K562 (cell line): ENCODE measurements at places on chromosomes 3 and 15. TPM values are rescaled to one million over a fixed set of nuclear protein-coding genes. Genes with fewer than 3 reads are reported as not detected.
A peak's percentile ranks its signal among the peaks of the same experiment; 100 is the strongest.

COMMD4 gene
- polyA plus RNA-seq, result 124 and 138 TPM in 2 replicates

MB21D2 gene
- not detected in 2 replicates for polyA plus RNA-seq

GPR27 gene
- not detected in 2 replicates for polyA plus RNA-seq

GNAT1 gene
- not detected in 2 replicates for polyA plus RNA-seq

P2RY12 gene
- polyA plus RNA-seq, result not detected in 2 replicates

SLMAP gene
- polyA plus RNA-seq, result 19.5 and 22.1 TPM in 2 replicates

DNA sequence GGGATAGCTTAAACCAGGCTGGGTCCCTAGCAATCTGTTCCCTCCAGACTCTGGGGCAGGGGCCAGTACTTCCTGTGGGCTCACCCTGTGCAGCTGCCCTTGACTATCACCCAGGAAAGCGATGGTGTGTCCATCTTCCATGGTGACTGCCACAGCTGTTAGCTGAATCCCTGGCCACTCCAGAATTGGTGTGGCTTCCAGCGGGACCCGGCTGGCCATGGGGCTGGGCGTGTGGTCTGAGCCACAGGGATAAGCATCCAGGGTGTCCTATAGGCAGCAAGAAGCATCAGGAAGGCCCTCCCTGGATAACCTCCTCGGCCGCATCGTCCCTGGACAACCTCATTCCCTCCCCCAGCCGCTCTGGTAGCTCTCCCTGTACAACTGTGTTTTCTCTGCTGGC, 7.2 kb downstream of the PLXNB1 start:
- DNase-seq, result no peak

DNA sequence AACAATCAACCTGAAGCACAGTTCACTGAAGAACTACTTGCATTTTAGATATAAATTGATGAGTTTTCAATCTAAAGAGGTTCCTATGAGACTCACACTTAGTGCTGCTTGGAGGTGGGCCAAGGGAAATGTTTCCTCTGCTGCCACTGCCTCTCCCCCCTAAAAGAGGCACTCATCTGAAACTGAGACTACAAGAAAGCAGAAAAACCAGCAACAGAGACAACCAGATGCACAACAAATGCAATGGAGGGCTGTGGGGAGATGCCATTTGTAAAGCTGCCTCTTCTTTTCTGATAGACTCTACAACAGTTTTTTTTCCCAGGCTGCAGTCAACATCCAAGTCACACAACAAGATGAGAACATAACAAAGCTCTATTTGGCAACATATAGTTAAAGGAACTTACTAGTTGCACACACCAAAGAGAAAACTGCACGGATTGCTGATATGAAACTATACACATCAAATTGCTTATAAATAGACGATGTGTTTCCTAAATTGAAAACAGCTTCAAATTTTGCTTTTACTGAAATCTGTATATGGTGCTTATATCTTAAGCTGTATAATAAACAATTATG, 11.0 kb downstream of the TSPAN3 start:
- DNase-seq, result no peak

DNA sequence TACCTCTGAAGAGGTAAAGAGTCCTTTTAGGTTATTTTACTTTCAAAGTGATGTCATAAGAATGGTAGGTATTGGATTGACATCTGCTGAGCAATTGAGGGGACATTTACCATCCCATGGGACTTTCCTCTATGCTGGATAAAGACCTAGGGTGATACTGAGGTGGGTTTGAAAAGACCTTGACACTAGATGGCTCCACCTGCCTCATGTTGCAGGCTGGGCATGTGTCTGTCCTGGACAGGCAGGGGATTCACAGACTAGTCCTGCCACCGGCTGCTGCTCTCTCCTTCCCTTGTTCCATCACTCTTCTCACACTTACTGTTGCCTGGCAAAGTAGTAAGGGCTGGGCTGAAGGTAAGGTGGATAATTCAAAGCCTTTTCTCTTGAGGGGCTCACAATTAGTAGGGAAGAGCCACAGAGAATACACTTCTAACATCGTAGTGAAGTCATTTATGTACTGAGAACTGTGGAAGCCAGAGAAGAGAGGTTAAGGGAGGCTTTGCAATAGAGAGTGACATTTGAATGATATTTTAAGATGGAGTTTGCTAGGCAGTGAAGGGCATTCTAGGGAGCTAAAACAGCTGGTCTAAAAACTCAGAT, 27.7 kb downstream of the TRAK1 start:
- DNase-seq, result peak; percentile 67

DNA sequence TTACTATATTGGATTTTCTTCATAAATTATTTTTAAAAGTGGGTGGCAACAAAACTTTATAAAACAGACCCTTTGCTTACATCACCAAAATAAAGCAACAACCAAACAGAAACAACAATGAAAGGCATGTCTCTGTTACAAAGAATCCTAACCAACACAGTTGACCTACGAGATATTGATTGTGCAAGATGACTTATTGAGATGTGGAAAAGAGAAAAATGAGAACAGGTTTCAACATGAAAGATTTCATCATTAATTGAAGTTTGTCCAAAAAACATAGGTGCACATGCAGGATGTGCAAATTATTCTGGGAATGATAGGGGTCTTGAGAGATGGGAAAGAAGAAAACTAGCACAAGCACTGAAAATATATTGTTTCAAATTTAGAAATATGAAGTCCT, 9.0 kb downstream of the GMNC start:
- no peak for DNase-seq

- no peak for DNase-seq
These were observed 23.9 kb upstream of the RHO start for GRCh38 chr3:129504471-129505100.

DNA sequence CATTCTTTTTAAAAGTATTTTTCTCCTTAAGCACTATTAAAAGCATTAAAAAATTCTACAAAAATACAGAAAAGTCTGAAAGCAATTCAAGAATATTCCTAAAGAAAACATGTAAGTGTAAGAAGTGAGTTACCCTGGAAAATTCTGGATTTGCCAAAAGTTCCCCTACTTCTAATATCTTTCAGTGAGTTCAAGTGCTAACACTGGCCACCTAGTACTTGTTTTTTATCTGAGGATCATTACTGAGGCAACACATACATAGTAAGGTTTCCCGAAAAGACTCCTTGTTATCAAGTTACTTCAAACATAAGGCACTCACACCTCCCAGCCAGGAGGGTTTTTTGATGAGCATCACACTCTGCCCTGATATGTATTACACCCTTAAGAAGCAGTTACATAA, 158.4 kb downstream of the TIGIT start:
- DNase-seq, result no peak

- no peak for DNase-seq
These were observed 280.4 kb downstream of the ULK4 start for GRCh38 chr3:41681479-41681878.

GRCh38 chr3:193052354-193053045, 134.8 kb upstream of the MB21D2 start:
- no peak for DNase-seq

GRCh38 chr15:72098040-72098439, 19.9 kb downstream of the MYO9A start:
- no peak for DNase-seq

DNA sequence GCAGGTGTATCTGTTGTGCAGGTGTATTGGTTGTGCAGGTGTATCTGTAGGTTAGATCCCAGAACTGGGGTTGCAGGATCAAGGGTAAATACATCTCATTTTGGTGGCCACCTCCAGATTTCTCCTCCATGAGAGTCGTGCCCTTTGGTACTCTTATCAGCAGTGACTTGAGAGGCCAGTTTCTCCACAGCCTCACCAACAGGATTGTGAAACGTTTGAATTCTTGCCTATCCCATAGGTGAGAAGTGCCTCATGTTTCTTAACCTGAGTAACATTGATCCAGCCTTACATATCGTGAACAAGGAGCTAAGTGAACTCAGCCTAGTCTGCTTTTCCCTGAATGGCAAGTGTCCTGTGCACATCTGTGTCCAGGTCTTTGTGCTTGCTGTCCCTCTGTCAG, 55.4 kb downstream of the CMTM8 start:
- no peak for DNase-seq

DNA sequence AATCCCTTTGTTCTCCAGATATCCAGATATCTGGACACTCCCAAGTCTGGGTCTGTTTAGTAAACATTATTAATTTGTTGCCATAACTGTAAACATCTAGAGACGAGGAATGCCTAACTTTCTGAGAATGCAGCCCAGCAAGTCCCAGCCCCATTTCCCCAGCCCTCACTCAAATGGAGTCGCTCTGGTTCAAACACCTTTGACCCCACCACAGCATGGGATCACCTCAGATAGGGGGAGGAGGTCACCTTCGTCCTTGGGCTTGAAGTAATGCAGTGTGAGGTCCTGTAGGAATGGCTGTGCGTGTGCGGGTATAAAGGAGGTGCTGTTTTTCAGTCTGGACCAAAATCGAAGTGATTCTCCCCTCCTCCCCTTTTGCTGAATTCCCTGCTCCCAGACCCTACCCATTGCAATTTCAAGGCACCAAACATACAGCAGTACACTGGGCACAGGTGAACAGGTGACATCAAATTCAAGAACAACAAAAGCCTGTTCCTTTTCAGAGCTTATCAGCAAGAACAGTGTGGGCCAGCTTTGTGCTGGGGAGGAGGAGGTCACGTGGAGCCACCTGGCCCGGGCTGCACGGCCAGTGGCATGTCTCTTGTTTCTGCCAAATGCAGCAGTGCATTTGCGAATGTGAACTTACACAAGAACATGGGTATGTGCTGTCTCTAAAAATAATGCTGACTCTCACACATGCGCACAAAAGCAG, 57.5 kb upstream of the TRPM1 start:
- DNase-seq, result no peak

- DNase-seq, result no peak
These were observed 602.1 kb downstream of the VGLL3 start for GRCh38 chr3:86388820-86389219.

- peak; percentile 86 for DNase-seq
These were observed at the start of the genes ASTE1 and NEK11 for GRCh38 chr3:131026321-131027151. Gene ASTE1 (minus strand): TSS chr3:131026825. CDS start chr3:131025306, 1,519 bp downstream. Gene NEK11 (plus strand): TSS chr3:131026877. CDS start chr3:131029709, 2,832 bp downstream.

DNA sequence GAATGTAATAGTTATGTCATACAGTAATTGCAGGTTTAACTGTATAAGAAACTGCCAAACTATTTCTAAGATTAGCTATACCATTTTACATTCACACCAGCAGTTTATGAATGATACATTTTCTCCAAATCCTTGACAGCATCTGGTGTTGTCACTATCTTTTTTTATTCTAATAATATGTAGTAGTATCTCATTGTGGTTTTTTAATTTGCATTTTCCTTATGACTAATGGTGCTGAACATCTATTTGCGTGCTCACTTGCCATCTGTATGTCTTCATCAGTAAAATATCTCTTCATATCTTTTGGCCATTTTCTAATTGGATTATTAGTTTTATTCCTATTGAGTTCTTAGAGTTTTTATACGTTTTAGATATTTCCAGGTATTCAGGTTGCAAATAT, 994.0 kb upstream of the SEMA6D start:
- no peak for DNase-seq

DNA sequence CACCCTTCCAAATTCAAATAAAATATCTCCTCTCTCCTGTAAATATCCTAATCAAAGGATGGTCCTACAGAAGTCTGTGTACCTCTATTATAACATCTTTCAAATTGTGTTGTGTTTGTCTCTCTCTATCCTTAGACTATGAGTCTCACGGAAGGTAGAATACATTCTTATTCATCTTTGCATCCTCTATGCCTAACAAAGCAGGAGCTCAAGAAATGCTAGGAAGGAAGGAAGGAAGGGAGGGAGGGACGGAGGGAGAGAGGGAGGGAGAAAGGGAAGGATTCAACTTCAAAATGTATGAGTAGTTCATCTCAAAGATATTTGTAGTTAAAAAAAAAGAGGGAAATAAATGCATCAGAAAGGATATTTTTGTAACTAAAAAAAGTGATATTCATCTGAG, 150.0 kb downstream of the RTP4 start:
- no peak for DNase-seq

DNA sequence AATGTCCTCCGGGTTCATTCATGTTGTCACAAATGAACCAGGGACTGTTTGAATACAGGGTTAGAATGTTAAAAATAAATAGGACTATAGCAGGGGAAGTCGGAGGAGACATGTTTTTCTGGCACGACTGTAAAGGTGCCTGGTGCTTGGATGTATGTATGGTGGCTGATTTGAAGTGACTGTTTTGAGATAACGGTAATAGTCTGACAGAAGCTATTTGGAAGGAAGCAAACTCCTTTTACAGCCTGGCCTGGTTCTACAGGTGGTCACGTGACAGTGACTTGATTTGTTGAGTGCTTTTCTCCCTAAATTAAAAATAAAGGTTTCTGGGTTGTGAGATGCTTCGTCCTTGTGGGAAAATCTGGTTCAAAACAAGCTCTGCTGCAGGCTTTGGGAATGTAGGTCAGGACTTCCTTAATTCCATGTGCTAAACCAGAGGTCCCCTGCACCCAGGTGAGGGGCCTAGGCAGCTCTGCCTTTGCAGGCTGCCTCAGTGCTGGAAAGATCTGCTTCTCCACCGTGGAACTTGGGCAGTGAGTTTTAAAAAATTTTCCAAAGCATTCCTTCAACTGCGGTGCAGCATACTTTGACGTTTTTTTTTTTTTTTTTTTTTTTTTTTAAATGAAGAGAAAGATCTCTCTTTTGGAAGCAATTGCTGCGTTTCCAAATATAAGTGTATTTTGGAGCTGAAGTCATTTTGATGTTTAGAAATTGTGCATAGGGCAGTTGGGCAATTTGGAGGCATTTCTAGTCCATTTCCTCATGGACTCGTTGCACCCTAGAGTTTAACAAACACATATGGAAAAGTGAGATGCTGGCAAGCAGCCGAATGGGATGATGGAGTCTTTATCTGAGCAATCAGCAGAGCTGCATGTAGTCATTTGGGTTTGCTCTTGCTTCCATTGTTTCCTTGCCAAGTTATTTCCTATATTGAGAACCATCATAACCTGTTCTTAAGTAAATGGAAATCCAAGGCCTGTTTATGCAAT, 30.9 kb downstream of the ITPR1 start:
- no peak for DNase-seq

DNA sequence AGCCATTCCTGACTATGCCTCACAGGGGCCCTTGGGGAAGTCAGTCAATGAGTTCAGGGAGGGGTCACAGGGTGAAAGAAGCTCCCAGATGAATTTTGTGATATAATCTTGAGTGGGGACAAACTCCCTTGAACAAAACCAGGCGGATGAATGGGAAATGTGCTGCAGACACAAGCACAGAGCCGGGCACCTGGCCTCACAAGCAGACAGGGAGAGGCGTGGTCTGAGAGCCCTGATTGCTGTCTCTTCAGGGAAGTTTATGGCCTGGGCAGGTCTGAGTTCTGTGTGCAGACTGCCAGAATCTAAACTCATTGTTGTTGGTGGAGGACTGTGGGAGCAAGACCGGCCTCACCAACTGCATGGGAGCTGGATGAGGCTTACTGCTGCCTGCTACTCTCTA, 591.8 kb downstream of the EPHA3 start:
- DNase-seq, result no peak

DNA sequence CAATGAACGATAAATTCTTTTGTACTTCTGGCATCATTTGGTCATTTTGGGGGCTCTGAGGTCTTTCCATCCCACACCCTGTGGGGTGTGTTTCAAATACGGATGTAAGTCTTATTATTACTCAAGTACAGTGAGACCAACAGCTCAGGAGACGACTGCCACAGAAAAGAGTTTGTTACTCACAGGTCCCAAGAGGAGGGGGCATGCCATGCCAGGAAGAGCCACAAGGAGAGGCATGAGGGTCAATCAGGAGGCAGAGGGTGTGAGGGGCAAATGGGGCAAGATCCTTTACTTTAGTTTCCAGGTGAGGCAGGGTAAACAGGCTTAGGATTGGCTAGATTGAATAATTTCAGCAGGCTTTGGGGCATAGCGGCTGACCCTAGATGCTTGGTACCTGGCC, 21.6 kb downstream of the TRH start:
- no peak for DNase-seq
